ENCODE measurements at places on chromosomes 3 and 15. TPM values are rescaled to one million over a fixed set of nuclear protein-coding genes. Genes with fewer than 3 reads are reported as not detected.

GRCh38 chr3:195715583-195716266 lies 5.1 kb upstream of the MUC20 start:
- H3K27me3 ChIP-seq = peaks cover 25% of the 10 kb centered on the region
- peaks cover 20% of the 10 kb centered on the region for H3K36me3 ChIP-seq
- peak; percentile 39 for DNase-seq
- H3K4me1 ChIP-seq = no peaks in the 10 kb centered on the region
- no peak overlapping the region for H3K27ac ChIP-seq

DNA sequence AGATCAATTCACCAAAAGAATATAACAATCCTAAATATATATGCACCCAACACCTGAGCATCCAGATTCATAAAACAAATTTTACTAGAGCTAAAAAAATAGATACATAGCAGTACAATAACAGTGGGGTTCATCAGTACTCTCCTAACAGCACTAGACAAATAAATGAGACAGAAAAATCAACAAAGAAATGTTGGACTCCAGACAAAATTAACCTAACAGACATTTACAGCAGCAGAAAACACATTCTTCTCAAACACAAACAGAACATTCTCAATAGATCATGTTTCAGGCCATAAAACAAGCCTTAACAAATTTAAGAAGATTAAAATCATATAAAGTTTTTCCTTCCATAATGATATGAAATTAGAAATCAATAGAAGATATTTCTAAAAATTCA lies 124.8 kb upstream of the NECTIN3 start:
- H3K4me1 ChIP-seq = peaks cover 61% of the 10 kb centered on the region
- H3K27ac ChIP-seq = peak overlapping the region; percentile 72
- no peak for DNase-seq
- peak overlapping the region; percentile 3 for H3K4me3 ChIP-seq
- H3K27me3 ChIP-seq = no peaks in the 10 kb centered on the region

- DNase-seq = no peak
- H3K27ac ChIP-seq = no peak overlapping the region
- no peaks in the 10 kb centered on the region for H3K27me3 ChIP-seq
These were observed 355.4 kb downstream of the OTOL1 start for GRCh38 chr3:161851941-161852566.

GRCh38 chr3:102525624-102526023 lies 90.8 kb downstream of the ZPLD1 start:
- DNase-seq = no peak
- peaks cover 30% of the 10 kb centered on the region for H3K27me3 ChIP-seq
- H3K27ac ChIP-seq = no peak overlapping the region
- no peaks in the 10 kb centered on the region for H3K4me1 ChIP-seq

GRCh38 chr3:39568508-39568907 lies 101.0 kb downstream of the MOBP start:
- H3K4me3 ChIP-seq = no peak overlapping the region
- DNase-seq = no peak
- no peaks in the 10 kb centered on the region for H3K36me3 ChIP-seq
- H3K27me3 ChIP-seq = peaks cover 9% of the 10 kb centered on the region
- H3K27ac ChIP-seq = no peak overlapping the region

DNA sequence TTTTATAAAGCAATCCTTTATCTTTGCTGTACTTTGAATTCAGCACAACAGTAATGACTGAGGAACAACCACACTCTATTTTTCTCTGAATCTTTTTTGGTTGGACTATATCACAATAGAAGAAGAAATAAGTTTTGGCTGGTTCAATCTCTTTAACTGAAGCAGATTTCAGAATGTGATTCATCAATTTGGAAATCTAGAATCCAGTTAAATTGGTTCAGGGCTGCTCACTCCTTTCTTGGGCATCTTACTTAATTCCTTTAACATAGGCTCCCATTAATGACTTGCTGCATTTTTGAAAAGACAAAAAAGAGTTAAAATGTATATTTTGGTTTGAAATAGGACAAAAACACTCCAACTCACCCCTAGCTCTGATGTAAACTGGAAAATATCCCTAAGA lies 688.3 kb upstream of the NECTIN3 start:
- peaks cover 23% of the 10 kb centered on the region for H3K4me1 ChIP-seq
- no peak overlapping the region for H3K4me3 ChIP-seq
- H3K27ac ChIP-seq = no peak overlapping the region
- no peak for DNase-seq
- no peaks in the 10 kb centered on the region for H3K27me3 ChIP-seq
- no peaks in the 10 kb centered on the region for H3K36me3 ChIP-seq

GRCh38 chr3:129687586-129688125 lies 81.2 kb upstream of the PLXND1 start:
- no peaks in the 10 kb centered on the region for H3K27me3 ChIP-seq
- peak overlapping the region; percentile 68 for H3K27ac ChIP-seq
- no peaks in the 10 kb centered on the region for H3K36me3 ChIP-seq
- no peak overlapping the region for H3K4me3 ChIP-seq
- no peak for DNase-seq
- peaks cover 40% of the 10 kb centered on the region for H3K4me1 ChIP-seq

Gene PPM1L
- 8.5 TPM for total RNA-seq

Gene TM4SF4
- not detected for total RNA-seq

Gene SEMA5B
- 68.4 TPM for total RNA-seq

Gene ROPN1
- not detected for total RNA-seq

Measured in chondrocyte (in vitro differentiated cells).